ENCODE measurements at places on chromosomes 11 and 22.

DNA sequence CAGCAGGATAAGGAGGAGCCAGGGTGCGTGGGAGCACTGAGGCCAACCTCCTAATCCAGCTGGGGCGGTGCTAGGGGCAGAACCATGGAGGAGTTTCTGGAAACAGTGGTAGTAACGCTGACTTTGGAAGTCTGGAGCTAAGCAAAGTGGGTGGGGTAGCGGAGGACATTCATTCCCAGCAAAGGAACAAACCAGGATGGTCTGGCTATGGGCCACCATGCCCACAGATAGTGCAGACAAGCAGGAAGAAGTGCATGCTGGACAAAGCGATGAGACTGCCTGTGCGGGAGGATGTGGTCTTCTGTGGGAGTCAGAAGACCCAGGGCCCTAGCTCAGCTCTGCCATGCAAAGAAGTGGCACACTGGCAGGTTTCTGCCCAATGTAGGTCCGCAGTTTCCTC lies 71.6 kb upstream of the CSNK2A3 start:
- no peak for DNase-seq

- DNase-seq: no peak
Observed at GRCh38 chr22:39401301-39401631, 1.7 kb downstream of the TAB1 start.

- DNase-seq: no peak
Observed at GRCh38 chr11:100970283-100971164, 159.1 kb downstream of the PGR start.

GRCh38 chr11:7467652-7468051 lies 17.7 kb upstream of the OLFML1 start:
- DNase-seq: no peak

DNA sequence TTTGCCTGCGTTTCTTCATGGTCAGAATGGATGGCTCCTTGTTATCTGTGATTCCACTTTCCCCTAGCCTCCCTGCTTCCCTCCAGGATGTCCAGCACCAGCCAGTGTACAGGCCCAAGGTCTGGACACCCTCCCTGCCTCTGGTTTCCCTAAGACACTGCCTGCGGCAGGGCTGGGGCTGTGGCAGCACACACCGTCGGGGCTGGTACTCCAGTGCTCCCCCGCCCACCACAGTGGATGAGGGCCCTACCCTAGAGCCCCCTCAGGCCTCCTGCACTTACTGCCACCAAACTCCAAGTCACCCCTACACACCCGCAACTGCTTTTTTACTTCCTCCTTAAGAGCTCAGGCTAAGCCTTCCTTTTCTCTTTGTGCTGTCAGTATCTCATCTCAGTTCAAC lies 28.9 kb downstream of the ZNF214 start:
- DNase-seq: no peak

GRCh38 chr11:124658986-124659385 lies 14.6 kb downstream of the SIAE start:
- DNase-seq: no peak

- no peak for DNase-seq
Observed at GRCh38 chr22:36304429-36304828, 51.5 kb downstream of the APOL1 start.

- DNase-seq: no peak
Observed at GRCh38 chr22:38865201-38866023, 6.6 kb downstream of the CBX6 start.

GRCh38 chr11:103420593-103420992 lies 311.4 kb downstream of the DYNC2H1 start:
- DNase-seq: no peak

DNA sequence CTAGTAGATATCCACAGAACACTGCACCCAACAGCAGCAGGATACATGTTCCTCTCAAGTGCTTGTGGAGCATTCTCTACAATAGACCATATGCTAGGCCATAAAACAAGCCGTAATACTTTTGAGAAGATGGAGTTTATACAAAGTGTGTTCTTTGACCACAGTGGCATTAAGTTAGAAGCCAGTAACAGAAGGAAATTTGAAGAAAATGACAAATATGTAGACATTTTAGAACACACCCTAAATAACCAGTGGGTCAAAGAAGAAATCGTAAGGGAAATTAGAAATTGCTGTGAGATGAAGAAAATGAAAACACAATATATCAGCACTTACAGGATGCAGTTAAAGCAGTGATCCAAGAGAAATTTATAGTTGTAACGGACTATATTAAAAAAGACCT lies 163.4 kb downstream of the TBC1D22A start:
- no peak for DNase-seq

DNA sequence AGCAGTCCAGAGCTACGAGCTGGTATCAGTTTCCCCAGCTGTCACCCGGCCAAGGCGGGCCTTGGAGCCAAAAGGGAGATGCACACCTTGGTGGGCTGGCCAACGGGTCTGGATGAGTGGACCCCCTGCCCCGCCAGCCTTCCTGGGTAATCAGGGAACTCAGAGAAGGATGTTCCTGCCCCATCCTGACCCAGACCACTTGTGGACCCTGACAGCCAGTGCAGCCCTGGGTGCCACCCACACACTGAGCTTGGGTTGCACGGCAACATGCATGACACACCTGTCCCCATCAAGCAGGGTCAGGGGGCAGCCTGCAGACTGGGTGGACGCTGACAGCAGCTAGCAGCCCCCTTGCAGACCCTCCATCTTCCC lies 8.6 kb downstream of the SLC25A1 start:
- DNase-seq: no peak

DNA sequence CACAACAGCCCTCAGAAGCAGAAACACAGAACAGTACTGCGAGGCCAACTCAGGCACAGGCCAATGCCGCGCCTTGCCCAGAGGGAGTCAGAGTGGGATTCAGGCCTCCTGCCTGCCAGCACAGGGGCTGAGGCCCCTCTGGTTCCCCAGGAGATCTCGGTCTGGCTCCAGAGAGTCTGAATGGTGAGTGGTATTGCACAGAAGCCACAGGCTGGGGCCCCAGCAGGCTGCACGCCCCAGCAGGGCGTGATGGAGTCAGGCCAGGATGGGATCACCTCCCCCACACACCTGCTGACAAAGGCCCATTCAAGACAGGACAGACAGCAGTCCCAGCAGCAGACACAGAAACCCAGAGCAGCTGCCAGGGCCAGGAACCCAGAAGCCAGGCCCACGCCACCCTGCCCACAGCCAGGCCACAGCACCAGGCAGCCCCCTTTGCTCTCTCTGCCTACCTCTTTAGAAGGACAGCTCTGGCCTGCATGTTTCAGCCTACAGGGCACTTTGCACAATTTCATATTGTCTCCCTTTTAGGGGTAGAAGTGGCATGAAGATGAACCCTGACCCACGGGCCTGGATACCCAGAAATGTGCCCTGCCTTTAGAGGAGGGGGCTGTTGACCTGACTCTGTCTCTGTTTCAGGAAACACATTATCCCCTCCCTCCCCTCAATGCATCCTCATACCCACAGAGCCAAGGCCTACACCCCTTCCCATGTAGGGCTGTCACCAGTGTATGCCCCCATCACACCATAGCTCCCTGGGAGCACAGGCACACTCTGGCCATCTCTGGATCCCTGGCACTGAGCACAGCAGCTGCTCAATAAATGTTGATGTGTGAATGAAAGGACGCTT lies 6.1 kb downstream of the FXYD6 start:
- DNase-seq: no peak

- no peak for DNase-seq
Observed at GRCh38 chr11:74280494-74280893, 30.9 kb downstream of the P4HA3 start.

DNA sequence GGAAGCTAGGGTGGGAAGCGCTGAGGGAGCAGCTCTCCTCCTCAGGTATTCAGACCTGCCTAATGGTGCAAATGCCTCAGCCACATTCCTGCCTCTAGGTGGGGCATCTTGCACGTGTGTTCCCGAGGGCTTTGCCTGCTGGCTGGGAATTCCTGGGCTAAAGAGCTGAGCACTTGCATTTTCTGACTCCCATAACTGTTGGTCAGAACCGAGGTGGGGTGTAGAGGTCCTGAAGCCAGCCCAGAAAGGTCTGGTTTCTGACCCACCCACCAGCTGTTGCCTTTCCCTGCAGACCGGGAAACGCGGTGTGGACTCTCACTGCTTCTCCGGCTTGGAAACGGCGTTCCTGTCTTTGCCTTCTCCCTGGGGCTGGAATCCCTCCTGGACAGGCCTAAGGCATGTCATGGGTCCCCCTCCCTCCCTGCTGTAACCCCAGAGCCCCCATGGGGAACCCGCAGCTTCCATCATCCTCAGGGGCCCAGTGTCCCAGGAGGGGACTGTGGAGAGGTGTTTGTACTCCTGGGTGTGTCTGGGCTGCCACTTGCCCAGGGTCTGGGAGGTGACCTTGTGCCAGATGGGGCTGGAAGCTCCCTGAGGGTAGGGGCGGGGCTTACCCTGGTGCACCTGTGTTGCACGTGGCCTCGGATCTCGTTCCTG lies 24.0 kb upstream of the SMIM38 start:
- DNase-seq: no peak

GRCh38 chr11:75141166-75141565 lies 9.7 kb upstream of the SLCO2B1 start:
- DNase-seq: no peak

- DNase-seq: no peak
Observed at GRCh38 chr22:44191036-44191454, 10.3 kb downstream of the PARVG start.

Measured in hematopoietic multipotent progenitor cell treated with erythropoietin and hydrocortisone succinate and interleukin-3 and kit ligand, for 15 days (in vitro differentiated cells).